A549 treated with RU486 at 1 μM for 4 hours (cell line): ENCODE measurements at places on chromosomes 6 and 20. TPM values are rescaled to one million over a fixed set of nuclear protein-coding genes. Genes with fewer than 3 reads are reported as not detected.

Gene MYH7B
- 0.03 to 0.04 TPM in 2 of 5 replicates, not detected in the others for total RNA-seq

Gene PHF3
- 6.4 to 14.1 TPM (median 10.8 TPM) in 5 replicates for total RNA-seq

Gene HSPA1B
- 120 to 260 TPM (median 177 TPM) in 5 replicates for total RNA-seq

Gene NTSR1
- 0.08 to 0.27 TPM (median 0.16 TPM) in 5 replicates for total RNA-seq

Gene SAMD10
- total RNA-seq: not detected in 5 replicates

Gene CDC40
- 6.3 to 10.5 TPM (median 9.9 TPM) in 5 replicates for total RNA-seq

Gene F13A1
- not detected in 5 replicates for total RNA-seq

Gene ZSCAN16
- total RNA-seq: 4.0 to 5.2 TPM (median 4.9 TPM) in 5 replicates

Gene OPN5
- not detected in 5 replicates for total RNA-seq

Gene FAM83C
- 0.05 to 0.13 TPM (median 0.09 TPM) in 4 of 5 replicates, not detected in the other for total RNA-seq

Gene GSTA3
- not detected in 5 replicates for total RNA-seq

Gene AP5S1
- total RNA-seq: 14.9 to 20.4 TPM (median 17.8 TPM) in 5 replicates

Gene IER3
- total RNA-seq: 97.7 to 162 TPM (median 152 TPM) in 5 replicates

Gene NEU1
- 21.7 to 35.4 TPM (median 28.7 TPM) in 5 replicates for total RNA-seq

Gene TP53TG5
- not detected in 5 replicates for total RNA-seq

Gene ID4
- total RNA-seq: 0.73 to 1.6 TPM (median 0.92 TPM) in 5 replicates

Gene ZSCAN9
- total RNA-seq: 5.2 to 8.8 TPM (median 7.4 TPM) in 5 replicates

Gene MLN
- not detected in 5 replicates for total RNA-seq

Gene SLC32A1
- 0.09 TPM in 1 of 5 replicates, not detected in the others for total RNA-seq

Gene MOXD1
- total RNA-seq: 1.5 to 2.6 TPM (median 1.8 TPM) in 5 replicates

Gene FAM209A
- total RNA-seq: 0.21 to 0.59 TPM (median 0.31 TPM) in 4 of 5 replicates, not detected in the other

Gene SRMS
- total RNA-seq: not detected in 5 replicates

Gene TTK
- total RNA-seq: 7.7 to 23.1 TPM (median 20.0 TPM) in 5 replicates

Gene CEP57L1
- 5.1 to 10.4 TPM (median 8.0 TPM) in 5 replicates for total RNA-seq

Gene FAM229B
- 5.1 to 11.2 TPM (median 8.7 TPM) in 5 replicates for total RNA-seq

Gene ENPP1
- total RNA-seq: 0.95 to 1.7 TPM (median 1.6 TPM) in 5 replicates

Gene APCDD1L
- 0.10 TPM in 1 of 5 replicates, not detected in the others for total RNA-seq

Gene FOXS1
- total RNA-seq: 0.46 to 1.2 TPM (median 0.77 TPM) in 5 replicates

Gene CRISP3
- total RNA-seq: 0.06 TPM in 1 of 5 replicates, not detected in the others

Gene PRPH2
- total RNA-seq: not detected in 5 replicates

Gene LRRC73
- 0.95 to 1.5 TPM (median 1.4 TPM) in 5 replicates for total RNA-seq

Gene ARMH2
- not detected in 5 replicates for total RNA-seq

Gene SLC35D3
- total RNA-seq: 0.07 to 0.15 TPM (median 0.07 TPM) in 3 of 5 replicates, not detected in the others

Gene PPP1R3G
- total RNA-seq: 1.2 to 2.0 TPM (median 1.6 TPM) in 5 replicates

Gene MAP7
- total RNA-seq: 27.1 to 33.3 TPM (median 31.8 TPM) in 5 replicates

Gene PNPLA1
- total RNA-seq: not detected in 5 replicates

Gene HUS1B
- 0.20 to 0.43 TPM (median 0.24 TPM) in 4 of 5 replicates, not detected in the other for total RNA-seq

Gene PLEKHG1
- total RNA-seq: 0.23 to 0.44 TPM (median 0.26 TPM) in 5 replicates

Gene BMP6
- 13.7 to 21.7 TPM (median 20.3 TPM) in 5 replicates for total RNA-seq

Gene TREML1
- not detected in 5 replicates for total RNA-seq

Gene BNIP5
- not detected in 5 replicates for total RNA-seq

Gene SEL1L2
- not detected in 5 replicates for total RNA-seq

Gene CD24
- 180 to 282 TPM (median 255 TPM) in 5 replicates for total RNA-seq

Gene NNAT
- not detected in 5 replicates for total RNA-seq

Gene TRIM40
- total RNA-seq: not detected in 5 replicates

Gene SLCO4A1
- 5.0 to 10.1 TPM (median 7.7 TPM) in 5 replicates for total RNA-seq

Gene PDYN
- total RNA-seq: 0.06 TPM in 1 of 5 replicates, not detected in the others

Gene TAPBP
- 35.9 to 44.9 TPM (median 39.4 TPM) in 5 replicates for total RNA-seq

Gene CCM2L
- 0.47 to 0.67 TPM (median 0.56 TPM) in 5 replicates for total RNA-seq

Gene SCRT2
- not detected in 5 replicates for total RNA-seq

Gene COL9A3
- 0.18 to 0.87 TPM (median 0.43 TPM) in 5 replicates for total RNA-seq
